ENCODE measurements at places on chromosomes 3 and 15.
A peak's percentile ranks its signal among the peaks of the same experiment; 100 is the strongest.

- no peak for DNase-seq
Observed at GRCh38 chr3:141106842-141107241, 55.7 kb downstream of the SPSB4 start.

DNA sequence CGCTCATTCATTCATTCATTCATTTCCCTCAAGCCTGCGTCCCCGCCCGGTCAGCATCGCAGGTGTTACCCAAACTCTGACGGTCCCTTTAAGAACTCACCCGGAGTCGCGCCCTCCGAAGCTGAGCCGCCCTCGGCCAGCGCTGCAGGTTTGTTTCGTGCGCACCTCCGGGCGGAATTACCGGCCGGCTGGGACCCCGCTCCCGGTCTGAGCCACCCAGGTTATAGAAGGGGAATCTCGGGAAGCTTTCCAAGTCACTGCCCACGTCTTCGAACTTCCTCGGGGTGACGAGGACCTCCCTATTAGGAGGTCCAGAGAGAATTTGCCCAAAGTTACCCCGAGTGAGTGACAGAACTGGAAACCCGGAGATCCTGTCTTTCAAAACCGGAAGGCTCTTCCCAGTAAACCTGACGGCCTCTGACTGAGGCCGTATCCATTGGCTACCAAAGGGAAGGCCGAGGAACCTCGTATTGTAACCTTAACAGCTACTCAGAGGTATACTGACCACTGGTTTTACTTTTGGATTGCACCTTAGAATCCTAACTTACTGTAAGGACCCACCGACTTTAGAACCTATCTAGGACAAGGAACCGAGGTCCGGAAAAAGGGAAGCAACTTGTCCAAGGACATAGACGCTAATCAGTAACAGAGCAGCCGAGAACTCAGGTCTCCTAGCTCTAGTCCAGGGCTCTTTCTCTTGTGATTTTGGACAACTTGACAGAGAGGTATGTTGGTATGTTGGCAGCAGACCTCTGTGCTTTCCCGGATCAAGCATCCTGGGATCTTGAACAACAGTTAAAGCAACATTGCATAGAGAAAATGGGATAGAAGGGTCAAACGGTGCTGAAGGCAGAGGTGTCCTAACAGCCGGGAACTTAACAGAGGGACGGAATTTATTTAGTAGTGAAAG is 788 bp upstream of the DLG1 start:
- DNase-seq: no peak

GRCh38 chr3:113255100-113255853 is 43.9 kb downstream of the BOC start:
- peak; percentile 59 for DNase-seq

GRCh38 chr15:45469441-45469840 is 53.1 kb downstream of the SLC30A4 start:
- no peak for DNase-seq

- peak; percentile 74 for DNase-seq
Observed at GRCh38 chr3:58041826-58042324, 33.7 kb downstream of the FLNB start.

GRCh38 chr3:21405671-21406667 is 345.0 kb downstream of the ZNF385D start:
- DNase-seq: no peak

DNA sequence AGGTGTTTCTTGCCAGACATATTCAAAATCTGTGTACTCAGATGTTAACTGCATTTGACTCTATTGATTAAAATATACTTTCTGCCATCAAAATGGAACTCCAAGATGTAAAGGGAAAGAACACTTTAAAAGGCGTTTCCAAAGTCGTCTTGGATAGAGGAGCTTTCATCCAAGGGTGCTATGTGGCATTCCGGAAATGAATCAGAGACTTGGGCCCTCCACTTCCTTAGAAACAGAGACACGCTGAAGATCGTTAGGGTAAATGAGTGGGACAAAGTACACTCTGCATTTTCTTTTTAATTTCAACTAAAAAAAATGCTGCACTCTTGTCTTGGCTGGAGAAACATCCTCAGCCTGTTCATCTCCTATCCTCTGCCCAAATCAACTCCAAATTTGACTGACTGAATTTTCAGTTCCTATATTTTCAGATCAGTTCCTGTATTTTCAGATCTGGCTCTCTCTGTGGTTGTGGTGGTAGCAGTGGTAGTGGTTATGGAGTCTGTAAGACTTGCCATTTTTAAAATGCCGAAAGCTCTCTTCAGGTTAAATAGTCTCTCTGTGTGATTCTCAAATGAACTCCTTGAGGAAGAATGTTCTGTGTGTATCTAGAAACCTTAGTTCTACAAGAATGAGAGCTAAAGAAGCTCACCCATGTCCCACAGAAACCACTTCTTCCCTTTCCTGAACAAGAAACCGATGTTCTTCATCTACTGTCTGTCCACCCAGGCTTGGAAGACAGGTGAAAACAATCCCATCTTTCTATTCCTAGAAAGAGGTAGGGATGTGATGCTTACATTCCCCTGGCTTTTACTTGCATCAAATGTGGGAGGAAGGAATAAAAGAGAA is 156.8 kb upstream of the ICE2 start:
- peak; percentile 77 for DNase-seq

- DNase-seq: no peak
Observed at GRCh38 chr3:4990069-4990468, 10.8 kb downstream of the BHLHE40 start.

GRCh38 chr3:170553788-170554757 is 31.8 kb downstream of the SLC7A14 start:
- DNase-seq: peak; percentile 24

GRCh38 chr3:73999501-73999900 is 374.8 kb upstream of the PDZRN3 start:
- no peak for DNase-seq

DNA sequence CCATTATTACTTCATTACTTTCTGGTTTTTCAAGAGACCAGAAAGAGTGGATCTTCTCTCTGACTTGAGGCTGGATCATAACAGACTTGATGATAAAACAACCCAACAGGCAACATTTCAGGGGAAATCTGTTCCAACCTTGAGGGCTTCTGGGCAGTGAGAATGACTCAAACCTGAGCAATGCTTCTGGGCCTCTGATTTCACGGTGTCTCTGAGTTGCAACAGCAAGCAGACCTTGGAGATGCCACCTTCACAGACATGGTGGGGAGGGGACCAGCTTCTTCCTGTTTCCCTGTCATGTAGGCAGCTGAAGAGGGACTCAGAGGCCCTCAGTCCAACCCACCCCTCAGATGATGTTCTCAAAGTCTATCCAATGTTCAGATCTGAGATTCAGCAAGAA is 104.0 kb downstream of the ABHD5 start:
- DNase-seq: peak; percentile 37

GRCh38 chr3:56917361-56918110 is 115.8 kb upstream of the ARHGEF3 start:
- no peak for DNase-seq

GRCh38 chr3:8460815-8461456 is 40.7 kb upstream of the LMCD1 start:
- peak; percentile 59 for DNase-seq

GRCh38 chr3:158456114-158456513 is 114.9 kb upstream of the MLF1 start:
- DNase-seq: no peak

- DNase-seq: no peak
Observed at GRCh38 chr15:89858661-89859458, 34.9 kb downstream of the AP3S2 start.

DNA sequence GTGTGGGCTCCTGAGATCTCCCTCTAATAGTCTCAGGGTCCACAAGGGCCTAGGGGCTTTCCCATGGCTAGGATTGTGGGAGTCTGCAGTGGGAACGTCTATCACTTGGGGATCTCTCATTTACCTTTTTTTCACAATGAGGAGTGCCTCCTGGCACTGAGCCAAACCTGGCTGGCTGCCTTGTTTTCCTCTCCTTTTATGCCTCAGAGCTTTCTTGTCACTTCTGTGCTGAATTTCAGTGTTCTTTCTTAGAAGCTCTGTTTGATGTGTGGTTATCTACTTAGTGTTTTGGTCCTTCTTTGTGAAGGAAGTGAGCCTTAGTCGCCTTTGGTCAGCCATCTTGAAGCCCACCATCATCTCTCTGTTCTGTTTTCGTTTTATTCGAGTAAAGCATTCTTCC is 33.9 kb downstream of the DOCK3 start:
- DNase-seq: no peak

- DNase-seq: no peak
Observed at GRCh38 chr15:38274135-38274534, 21.5 kb downstream of the SPRED1 start.

GRCh38 chr15:78909160-78909695 is 35.6 kb downstream of the CTSH start:
- no peak for DNase-seq

- peak; percentile 15 for DNase-seq
Observed at GRCh38 chr3:8529181-8529637, 27.6 kb downstream of the LMCD1 start.

DNA sequence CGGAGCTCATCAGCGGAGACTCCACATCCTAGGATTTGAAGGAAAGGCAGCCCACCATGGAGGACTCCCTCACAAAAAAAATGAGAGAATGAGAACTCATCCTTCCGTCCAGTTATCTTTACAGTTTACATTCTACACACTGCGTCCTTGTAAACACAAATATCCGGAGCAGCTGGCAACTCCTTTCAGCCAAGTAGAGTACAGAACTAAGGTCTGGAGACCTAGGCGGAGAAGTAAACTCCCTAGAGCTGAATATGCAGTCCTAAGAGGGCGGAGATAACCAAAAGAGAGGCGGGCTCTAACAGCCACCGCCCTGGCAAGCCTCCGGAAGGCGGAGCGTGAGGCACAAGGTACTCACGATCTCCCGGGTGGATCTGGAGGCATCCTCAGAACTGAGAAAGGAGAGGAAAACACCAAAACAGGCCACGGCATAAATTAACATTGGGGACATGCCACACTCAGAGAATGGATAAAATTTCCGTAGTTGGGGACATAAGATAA is 924 bp upstream of the SIN3A start:
- peak; percentile 67 for DNase-seq

DNA sequence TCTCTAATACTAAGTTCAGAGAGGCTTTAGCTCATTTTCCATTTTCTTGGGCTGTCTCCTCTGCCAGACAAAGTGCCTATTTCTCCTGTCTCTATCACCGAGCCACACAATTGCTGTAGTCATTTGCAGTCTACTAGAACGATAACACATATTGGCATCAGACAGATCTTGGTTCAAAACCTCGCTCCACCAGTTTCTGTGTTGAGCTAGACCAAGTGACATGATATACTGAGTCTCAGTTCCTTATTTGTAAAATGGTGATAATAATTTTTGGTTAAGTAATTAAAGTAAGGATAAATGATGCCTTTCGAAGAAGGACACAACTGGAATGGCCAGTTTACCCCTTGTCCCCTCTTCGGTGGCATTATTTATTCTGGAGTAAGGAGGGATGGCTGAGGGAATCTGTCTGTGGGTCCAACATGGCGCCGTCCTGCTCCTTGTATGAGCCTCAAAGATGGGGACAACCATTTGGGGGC is 398 bp upstream of the RAB7A start:
- no peak for DNase-seq

DNA sequence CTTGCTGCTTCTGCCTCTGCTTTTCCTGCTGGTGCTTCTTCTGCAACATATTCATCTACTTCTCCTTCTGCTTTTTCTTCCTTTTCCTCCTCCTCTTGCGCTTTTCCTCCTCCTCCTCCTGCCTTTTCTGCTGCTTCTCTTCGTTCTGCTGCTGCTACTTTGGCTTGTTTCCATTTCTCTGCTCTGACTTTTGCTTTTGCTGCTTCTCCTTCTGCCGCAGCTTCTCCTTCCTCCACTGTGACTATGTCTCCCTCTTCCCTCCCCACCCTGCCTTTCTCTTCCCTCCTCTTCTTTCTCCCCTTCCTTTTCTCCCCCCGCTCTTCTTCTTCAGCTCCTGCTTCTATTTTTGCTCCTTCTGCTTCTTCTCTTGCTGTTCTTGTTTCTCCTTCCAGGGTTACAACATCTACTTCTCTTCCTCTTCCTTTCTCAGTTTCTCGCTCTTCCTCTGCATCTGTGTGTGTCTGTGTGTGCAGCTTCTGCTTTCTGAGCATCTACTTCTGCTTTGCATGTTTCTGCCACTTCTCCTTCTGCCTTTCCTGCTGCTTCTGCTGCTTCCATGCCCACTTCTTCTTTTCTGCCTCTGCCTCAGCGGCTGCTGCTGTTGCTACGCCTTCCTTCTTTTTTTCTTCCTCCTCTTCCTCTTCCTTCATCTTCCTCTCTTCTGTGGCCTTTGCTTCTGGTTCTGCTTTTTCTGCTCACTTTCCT is 51.4 kb downstream of the FAM43A start:
- no peak for DNase-seq

GRCh38 chr3:180693656-180694055 is 14.4 kb upstream of the CCDC39 start:
- DNase-seq: no peak

DNA sequence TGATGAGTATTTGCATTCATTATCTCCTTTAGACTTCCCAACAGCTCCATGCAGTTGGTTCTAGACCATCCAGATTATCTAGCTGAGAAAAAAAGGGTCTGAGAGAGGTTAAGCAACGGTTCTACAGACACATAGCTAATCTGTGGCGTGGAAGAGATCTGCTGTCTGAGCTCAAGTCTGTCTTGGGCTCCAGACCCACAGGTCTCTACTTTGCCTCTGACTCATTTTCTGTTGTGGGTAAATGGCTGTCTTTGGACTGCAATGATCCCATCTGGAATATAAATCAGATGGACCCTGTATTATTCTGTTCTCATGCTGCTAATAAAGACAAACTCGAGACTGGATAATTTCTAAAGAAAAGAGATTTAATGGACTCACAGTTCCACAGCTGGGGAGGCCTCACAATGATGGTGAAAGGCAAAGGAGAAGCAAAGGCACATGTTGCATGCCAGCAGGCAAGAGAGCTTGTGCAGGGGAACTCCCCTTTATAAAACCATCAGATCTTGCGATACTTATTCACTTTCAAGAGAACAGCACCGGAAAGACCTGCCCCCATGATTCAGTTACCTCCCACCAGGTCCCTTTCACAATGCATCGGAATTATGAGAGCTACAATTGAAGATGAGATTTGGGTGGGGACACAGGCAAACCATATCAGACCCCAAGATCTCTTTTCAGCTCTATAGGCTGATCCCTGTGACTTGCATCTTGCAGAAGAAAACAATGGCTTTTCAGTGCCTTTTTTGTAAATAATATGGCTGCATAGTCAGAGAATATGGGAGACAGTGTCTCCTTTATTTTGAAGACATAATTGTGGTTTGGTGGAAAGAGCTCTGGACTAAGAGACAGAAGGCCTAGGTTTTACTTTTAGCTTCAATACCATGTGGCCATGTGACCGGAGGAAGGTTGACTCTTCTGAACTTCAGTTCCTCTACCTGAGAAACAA is 24.7 kb downstream of the CEMIP start:
- DNase-seq: no peak

DNA sequence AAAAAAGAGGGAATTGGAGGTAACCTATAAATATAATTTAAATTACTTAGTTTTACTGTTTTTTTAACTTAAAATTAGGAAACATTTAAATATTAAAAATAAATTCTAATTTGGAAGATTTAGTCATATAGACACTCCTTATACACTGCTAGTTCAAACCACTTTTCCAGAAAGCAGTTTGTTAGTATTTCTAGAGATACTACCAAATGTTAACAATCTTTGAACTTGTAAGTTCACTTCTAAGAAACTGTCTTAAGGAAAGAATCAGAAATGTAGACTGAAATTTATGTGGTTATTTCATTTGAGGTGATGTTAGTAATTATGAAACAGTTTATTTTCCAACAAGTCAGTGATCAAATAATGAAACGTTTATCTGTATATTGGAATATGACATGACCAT is 22.7 kb downstream of the CTDSPL2 start:
- no peak for DNase-seq

- DNase-seq: no peak
Observed at GRCh38 chr3:161489395-161489794, 7.2 kb upstream of the OTOL1 start.

All from GM03348 (cell line).